ENCODE measurements at places on chromosomes 13 and 19.

DNA sequence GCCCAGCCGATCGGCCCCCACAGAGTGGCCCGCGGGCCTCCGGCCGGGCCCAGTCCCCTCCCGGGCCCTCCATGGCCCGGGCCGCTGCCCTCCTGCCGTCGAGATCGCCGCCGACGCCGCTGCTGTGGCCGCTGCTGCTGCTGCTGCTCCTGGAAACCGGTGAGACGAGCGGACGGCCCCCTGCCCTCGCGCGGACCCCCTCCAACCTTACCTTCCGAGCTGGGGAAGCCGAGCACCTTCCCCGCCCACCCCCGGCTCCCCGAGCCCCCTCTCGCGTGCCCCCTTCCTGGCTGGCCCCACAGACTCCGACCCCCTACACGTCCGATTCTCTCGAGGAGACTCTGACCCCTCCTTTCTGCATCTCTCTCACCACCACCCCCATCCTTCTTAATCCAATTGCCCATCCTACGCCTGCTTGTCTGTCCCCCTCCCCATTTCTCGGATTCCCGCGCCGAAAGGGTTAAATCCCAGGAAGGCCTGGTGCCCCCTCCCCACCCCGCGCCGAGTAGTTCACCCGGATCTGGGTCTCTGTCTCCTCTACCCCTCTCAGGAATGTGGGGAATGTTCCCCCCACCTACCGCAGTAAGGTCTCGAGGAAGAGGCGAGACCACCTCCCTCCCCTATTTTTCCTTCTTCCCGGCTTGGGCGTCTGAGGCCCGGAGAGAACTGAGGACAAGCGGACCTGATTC lies 502 bp downstream of the NECTIN2 start:
- DNase-seq, result no peak

GRCh38 chr13:107251341-107251740 lies 683.4 kb upstream of the ARGLU1 start:
- DNase-seq, result no peak

DNA sequence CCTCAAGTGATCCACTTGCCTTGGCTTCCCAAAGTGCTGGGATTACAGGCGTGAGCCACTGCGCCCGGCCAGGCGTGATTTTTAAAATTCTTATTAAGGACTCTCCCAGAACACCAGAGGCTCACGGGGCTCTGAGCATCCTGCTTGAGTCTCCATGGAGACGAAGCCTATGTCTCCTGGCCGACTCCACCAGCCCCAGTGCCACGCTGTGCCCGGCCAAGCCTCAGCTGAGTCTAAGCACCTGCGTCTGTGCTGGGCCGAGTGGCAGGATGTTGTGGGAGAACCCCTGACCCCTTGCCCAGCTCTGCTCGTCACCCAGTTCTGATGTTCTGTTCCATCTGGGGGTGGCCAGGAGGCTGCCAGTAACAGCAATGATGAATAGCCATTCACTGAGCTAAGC lies 3.9 kb upstream of the CELF5 start:
- DNase-seq, result no peak

- no peak for DNase-seq
Measured at GRCh38 chr13:32039528-32039927, 8.0 kb downstream of the FRY start.

DNA sequence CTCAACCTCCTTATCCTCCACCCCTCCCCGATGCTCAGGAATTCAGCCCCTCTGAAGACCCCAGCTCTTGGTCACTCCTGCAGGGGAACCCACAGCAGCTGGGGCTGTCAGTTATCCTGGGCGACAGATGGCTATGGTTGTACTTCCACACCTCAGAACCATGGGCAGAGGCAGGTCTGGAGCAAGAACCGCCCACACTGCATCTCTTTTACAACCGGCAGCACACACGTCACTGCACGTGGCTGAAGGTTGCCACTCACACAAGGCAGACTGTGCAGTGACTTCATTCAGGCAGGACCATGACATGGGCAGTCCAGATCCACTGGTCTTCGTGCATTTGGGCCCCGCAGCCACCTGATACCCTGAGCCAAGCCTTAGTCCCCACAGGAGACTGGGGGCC lies 21.5 kb upstream of the SDHAF1 start:
- DNase-seq, result no peak

- DNase-seq, result no peak
Measured at GRCh38 chr13:97852181-97852874, 101.1 kb upstream of the IPO5 start.

DNA sequence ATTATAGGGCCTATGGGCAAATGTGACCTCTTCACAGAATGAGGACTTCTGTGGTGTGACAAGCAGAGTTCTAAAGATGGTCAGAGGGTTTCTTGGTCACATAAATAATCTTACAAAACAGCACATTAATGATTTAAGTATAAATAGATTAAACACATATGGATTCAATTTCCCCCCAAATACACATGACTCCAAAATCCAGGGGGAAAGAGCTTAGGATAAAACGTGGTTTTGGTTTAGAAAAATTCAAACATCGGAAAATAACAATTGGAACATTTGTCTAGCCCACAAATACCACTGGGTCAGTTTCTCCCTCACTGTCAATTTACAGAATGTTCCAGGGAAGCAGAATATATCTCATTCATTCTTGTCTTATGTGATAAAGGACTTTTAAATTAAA lies 283.1 kb downstream of the COG6 start:
- DNase-seq, result no peak

DNA sequence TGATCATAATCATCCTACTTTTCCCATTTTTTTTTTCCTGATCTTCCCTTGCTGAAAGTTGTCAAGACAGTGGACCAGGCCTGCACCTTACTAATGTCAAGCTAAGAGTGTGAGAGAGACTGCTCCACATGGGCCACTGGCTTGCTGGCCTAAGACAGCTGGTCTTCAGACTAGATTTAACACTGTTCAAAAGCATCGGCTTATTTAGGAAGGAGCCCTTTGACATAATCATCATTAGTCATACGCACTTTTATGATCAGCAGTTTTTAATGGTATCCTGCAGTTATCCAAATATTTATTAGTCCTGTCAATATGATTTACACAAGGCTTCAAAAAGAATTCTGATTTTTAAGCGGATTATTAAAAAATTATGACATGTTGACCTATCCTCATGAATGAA lies 270.6 kb downstream of the DNAJC15 start:
- DNase-seq, result no peak

- no peak for DNase-seq
Measured at GRCh38 chr19:27752530-27753184, 1460.3 kb downstream of the UQCRFS1 start.

DNA sequence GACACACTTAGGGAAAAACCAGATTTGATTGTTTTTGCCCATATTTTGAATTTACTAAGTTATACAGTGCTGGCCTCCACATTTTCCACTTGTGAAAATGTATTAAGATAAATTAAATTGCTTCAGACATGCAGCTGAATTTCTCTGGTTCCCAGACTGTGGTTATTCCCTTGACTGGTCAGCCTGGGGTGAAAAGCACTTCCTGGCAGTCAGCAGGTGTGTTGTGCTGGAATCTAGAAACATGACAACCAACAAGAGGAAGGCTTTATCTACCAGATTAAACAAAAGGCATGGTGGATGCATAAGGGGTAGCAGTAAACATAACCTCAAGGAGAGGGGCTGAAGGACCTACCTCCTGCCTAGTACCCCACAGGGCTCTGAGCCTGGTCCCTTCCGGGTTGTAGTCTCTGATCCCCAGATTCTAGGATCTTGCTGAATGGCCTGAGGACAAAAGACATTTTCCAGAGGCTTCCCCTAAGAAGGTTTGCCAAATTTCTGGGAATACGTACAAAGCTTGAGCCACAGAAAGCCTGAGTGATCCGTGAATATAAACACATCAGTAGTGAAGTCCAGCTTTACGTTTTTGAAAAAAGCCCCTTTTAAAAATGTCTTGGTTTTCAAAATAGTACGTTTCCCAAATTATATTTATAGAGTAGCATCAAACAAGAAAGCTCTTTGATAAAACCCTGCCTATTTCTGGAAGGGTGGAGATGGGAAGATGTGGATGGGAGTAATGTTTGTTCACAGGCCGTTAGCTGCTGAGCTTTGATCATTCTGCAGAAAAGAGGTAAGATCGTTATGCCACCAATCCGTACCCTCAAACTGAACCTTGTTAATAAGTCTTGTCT lies 133.4 kb downstream of the LACC1 start:
- DNase-seq, result no peak

DNA sequence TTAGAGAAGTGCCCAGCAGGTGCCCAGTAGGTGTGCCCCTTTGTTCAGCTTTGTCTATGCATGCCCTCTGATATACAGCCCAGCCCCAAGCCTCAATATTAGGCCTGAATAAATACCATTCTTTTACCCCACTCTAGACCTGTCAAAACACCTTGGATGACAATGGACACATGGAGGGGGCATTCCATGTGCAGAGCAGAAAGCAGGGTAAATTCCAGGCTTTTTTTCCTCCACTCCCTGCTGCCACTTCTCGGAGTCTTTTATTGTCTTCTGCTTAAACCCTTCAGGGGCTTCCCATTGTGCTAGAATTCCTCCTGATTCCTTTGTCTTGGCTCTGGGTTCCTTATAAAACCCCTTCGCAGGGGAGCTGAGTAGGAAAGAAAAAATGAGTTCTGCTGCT lies 5.8 kb upstream of the FRY start:
- DNase-seq, result no peak

DNA sequence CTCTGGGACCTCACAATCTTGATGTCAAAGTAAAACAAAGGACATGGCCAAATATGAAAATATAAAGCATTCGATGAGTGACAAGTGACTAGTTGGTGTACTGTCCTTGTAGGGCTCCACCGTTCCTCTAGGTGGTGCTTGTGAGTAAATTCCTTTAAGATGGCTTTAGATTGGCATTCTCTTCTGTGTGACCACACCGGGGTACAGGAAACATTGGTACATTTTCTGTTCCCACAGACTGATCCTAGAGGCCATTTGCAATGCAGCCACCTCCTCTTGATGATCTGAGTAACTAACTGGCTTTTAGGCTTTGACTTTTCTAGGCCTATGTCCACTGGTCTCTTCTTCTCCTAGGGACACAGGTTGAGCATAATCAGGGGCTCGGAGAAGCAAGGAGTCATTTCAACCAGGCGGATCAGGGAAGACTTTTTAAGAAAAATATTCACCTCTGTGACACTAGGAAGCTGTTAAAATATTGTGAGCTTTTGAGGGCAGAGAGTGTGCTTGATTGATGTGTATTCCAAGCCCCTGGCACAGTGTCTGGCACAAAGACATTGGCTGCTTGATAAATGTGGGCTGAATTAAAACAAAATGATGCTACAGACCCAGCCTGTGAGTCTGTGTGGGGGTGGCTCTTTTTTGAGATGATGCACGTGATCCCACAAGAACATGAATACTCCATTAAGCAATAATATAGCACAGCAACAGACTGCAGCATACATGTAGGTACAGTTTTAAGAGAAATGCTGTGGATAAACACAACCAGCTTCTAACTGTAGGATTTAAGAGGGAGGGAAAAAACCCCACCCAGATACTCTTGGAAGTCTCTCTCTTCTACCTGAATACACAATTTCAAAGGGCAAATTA lies 21.0 kb downstream of the EPSTI1 start:
- DNase-seq, result peak; percentile 43

DNA sequence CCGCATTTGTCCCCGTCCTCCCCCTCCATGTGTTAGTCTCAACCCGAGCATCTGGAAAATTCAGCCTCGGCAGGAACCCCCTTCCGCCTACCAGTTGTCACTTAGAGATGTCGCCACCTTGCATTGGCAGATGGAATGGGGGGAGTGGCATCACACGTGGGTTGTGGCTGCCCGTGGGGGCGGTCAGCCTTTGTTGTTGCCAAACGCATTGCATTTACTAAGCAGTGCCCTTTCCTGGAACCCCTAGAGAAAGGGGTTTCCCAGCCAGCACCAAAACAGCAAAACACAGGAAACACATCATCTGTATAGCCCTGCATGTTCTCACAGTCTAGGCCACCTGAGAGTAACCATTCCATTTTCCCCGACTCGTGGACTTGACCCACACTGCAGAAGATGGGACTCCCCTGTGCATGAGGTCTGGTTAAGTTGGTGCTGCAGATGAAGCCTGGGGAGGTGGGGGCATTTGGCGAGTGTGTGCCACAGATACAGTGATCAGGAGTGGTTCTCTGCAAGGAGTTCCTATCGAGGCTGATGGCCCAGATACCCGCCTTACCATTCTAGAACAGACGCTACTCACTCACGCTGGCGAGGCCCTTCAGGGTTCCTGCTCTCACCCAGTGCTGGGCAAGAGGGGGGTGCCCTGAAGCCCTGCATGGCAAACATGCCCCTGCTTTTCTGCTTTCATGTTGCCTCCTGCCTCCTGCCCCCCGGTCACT lies 38.3 kb downstream of the TMED1 start:
- peak; percentile 97 for DNase-seq

GRCh38 chr13:102312841-102313240 lies 89.0 kb downstream of the FGF14 start:
- no peak for DNase-seq

GRCh38 chr19:39825531-39826076 lies 8.4 kb downstream of the DYRK1B start:
- DNase-seq, result no peak

- DNase-seq, result no peak
Measured at GRCh38 chr13:79352107-79352506, 53.9 kb downstream of the RBM26 start.

GRCh38 chr19:45471111-45471930 lies 3.5 kb downstream of the FOSB start:
- no peak for DNase-seq

GRCh38 chr13:67440236-67440975 lies 210.3 kb upstream of the PCDH9 start:
- no peak for DNase-seq

DNA sequence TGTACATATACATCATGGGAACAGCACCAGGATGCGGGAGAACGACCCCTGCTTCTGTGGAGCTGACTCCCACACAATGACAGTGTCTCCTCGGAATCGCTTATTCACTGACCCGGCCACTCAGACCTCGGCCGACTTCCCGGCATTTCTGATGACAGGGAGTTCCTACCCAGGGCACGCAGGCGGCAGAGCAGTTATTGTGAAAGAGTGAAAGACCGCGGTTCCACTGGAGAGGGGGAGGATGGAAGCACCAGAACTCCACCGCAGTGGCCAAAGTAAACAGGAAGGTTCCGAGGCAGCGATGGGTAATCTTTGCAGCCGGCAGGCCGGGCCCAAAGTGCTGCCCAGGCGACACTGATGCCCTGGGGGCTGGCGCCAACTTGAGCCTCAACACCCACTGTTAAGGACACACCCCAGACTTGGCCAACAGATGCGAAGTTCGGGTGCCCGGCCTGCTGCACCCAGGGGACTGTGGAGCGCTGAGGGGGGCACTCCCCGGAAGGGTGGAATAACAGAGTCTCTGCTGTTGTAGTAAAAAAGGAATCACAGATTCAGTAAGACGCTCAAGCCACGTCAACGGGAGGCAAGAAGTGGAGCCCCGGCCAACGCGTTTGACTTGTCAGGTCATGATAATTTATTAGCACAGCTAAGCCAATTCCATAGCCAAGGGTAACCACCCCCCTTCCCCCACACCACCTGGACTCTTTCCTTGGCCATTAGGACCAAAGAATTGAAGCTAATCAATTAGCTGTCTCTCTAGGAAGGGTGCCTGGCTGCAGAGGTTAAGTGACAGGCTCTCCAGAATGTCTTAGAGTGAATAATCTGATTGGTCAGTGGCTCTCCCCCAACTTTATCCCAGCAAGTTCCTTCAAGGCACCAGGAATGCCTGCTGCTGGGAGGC lies 5.8 kb downstream of the MLLT1 start:
- DNase-seq, result no peak

GRCh38 chr13:27170221-27170515 lies 1.4 kb downstream of the USP12 start:
- DNase-seq, result no peak

GRCh38 chr19:406971-407510 lies 1.9 kb downstream of the C2CD4C start:
- DNase-seq, result no peak
